ENCODE measurements at places on chromosomes 12 and 14. TPM values are rescaled to one million over a fixed set of nuclear protein-coding genes. Genes with fewer than 3 reads are reported as not detected.

The RFX4 gene
- not detected for total RNA-seq

The OVCH1 gene
- not detected for total RNA-seq

The ABCD2 gene
- not detected for total RNA-seq

The IFNG-AS1 gene
- total RNA-seq: not detected

The TUBA1B gene
- total RNA-seq: 2,279 TPM

The ASB2 gene
- total RNA-seq: 2.2 TPM

The LTBP2 gene
- total RNA-seq: 8.0 TPM

The SERPINA9 gene
- not detected for total RNA-seq

Data from A549 treated with RU486 at 1 μM for 4 hours (cell line).